ENCODE measurements at places on chromosomes 11 and 22.

DNA sequence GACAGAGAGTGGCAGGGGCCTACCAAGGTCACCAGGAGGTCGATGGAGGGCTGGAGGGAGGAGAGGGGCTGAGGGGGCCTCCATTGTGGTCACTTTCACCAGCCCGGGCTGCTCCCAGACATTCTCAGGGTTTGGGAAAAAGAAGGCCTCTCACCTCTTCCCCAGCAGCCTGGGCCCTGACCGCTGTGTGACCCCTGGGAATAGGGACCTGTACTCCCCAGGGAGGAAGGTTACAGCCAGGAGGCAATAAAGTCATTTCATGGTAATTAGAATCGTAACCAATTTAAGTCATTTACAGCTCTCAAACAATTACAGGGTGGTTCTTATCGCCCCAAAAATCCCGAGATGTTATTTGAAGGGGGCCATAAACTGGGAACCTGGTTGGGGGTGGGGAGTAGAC, 37.8 kb downstream of the ISX start:
- DNase-seq = no peak

DNA sequence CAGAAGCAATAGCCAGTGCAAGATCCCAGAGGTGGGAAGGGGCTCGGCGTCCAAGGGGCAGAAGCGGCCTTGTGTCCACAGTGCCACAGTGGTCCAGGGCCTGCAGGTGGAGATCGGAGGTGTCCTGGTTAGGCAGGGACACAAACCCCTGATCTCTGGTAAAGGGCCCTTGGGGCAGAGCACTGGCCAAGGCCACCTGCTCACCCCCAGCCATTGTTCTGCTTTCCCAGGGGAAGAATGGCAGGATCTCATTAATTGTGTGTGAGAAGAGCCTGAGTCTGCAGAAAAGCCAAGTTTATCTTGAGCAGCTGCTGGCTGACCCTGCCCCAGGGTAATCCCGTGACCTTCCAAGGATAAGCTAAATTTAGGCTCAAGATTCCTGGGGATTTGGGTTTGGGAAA, 3.1 kb upstream of the CLDN5 start:
- DNase-seq = no peak

- no peak for DNase-seq
Observed at GRCh38 chr11:17590463-17590862, 43.4 kb downstream of the OTOG start.

DNA sequence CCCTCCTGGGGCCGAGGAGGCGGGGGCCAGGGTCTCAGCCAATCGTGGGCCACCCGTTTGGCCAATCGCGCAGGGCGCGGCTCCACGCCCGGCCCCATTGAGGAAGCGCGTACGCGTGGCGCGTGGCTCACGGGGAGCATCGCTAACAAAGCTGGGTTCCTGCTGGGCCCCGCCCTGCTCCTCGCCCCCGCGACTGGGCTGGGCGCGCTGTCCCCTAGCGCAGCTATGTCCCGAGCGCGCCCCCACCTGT, 614 bp upstream of the ASCL2 start:
- DNase-seq = no peak

GRCh38 chr22:47356511-47357011, 594.1 kb downstream of the TBC1D22A start:
- DNase-seq = no peak

DNA sequence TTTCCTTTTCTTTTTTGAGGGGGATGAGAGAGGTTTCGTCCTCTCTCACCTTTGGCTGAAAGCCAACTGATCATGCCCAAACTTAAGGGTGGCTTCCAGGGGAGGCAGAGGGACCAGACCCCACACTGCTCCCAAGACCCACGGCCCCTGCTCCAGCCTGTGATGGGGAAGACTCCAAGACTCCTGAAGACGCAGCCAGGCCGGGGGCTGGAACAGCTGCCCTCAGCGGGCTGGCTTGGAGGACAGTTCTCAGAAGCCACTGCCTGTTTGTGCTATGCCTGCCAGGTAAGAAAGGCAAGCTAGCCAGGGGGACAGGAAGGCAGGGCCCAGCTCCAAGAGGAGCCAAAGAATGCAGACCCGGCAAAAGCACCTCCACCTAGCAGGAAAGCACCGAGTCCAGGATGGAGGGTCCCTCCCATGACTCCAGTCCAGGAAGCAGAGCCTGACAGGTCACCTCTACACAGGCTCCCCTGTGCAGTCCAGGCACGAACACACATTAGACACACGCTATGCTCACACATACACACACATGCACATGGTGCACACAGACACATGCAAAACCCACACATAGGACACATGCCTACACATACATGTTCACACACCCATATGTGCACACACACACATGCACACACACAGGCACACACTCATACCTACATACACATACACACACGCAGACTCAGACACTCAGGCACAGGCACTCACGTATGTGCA, 31.3 kb downstream of the GNB1L start:
- DNase-seq = no peak

DNA sequence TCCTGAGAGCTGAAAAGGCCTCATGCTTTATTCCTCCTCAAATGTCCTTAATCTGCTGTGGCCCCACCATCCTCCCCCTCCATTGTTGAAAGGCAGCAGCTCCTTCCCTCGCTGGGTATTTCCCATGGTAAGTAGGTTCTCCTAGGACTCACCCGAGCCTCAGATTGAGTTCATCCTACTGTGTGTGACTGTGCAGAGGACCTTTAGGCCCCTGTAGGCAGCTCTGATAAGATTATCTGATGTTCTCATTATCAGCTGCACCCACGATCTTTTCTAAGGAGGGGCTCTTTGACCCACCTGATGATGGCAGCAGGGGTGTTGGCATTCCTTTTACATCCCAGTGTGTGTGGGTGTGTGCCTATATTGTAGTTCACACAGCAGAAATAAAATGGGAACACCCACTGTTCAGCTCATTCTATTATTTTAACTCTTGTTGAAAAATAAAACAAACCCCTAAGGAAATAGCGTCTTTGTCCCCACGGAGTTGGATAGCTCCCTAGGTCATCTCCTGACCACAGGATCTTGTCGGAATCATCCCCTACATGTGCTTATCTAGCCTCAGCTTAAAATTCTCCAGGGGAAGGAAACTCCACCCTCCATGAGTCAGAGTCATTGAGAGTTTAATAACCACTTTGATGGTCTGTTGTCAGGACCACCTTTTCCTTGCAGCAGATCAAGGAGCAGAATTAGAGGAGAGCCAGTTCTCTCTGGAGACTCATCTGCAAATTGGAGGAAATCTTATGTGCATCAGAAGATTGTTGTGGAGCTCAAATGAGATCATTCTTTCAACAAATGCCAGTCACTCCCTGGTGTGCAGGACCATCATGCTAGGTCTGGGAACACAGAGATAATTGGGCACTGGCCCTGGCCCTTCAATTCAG, 19.3 kb downstream of the ENDOD1 start:
- DNase-seq = no peak

GRCh38 chr11:13008625-13009475, at the start of gene RASSF10:
TSS of gene RASSF10 (plus strand) at chr11:13009316. CDS start at chr11:13009577, 261 bp downstream.
- DNase-seq = no peak

DNA sequence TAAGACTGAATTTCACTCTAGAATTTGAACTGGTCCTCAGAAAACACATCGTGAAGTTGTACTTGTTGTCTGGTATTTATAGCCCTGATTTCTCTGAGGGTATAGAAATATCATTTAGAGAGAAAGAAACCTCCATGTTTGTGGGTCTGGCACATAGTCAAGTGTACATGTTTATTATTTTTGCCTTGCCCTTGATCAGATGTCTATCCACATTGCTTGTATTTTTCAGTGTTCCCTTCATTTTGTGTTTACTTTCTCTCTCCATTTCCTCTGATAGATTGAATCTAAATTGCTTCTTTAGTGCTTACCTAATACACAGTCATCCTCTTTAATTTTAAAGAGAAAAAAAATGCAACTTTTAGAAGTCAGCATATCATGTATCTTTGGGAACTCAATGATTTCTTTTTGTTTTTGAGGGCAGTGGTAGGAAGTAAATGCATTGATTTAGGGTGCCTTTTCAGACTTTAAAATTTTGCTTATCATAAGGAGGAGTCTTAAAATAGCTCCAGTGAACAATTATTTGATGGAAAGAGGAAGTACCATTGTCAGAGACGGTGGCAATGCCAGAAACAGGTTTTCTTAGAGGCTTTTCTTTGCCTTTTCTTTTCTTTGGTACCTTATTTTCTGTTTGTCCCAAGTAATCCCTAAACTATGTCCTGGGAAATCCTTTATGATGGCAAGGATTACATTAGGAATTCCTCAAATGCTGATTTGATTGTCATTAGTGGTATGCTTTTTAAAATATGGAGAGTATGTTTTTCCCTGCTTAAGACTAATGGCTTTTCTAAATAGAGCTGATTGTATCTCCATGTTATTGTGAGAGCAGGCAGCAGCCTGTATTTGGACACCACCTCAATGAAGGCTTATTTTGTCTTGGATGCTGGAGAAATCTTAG, 29.8 kb upstream of the TECTA start:
- no peak for DNase-seq

- no peak for DNase-seq
Observed at GRCh38 chr22:31818481-31819392, 64.9 kb downstream of the DEPDC5 start.

DNA sequence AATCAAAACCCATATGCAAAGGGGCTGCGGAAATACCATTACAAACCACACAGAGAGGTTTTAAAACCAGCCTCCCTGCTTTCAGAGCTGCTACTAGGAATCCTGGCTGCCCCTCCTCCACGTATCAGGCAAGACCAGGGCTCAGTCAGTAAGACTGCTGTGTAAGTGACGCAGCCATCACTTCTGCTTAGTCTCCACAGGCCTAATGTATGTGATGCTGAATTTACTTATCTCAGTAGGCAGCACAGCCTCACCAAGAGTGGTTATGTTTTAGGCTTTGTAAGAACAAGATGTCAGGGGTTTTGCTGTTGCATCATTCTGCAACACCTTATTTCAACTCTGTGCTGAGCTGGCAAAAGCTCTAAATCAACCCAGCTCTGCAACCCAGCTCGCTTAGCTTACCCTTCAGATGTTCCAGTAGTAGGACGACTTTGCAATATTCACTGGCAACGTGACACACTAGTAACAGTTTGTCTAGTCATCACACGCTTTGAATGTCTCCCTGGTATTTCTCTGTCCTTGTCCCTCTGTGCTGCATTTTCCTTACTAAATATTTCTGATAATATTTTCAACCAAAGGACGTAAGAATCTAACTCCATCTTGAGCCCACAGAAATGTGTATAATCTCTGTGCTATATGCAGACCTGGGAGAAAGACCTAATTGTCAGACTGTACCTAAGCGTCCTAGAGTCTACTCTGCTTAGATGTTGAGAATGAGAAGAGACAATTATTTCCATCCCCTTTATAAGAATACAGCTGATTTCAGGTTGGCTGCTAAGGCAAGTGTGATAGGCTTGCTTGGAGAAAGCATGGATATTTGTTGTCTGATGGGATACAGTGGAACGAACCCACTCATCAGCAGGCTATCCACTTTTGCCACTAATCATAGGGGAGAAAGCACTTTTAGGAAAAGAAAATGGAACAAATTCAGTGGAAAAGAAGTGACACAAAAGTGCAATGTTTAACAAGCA, 72.2 kb downstream of the LARGE2 start:
- no peak for DNase-seq

All from stimulated activated effector memory CD8-positive, alpha-beta T cell treated with anti-CD3 and anti-CD28 coated beads, Interleukin-12 subunit alpha, Interleukin-12 subunit beta, amount 100 ng/mL, for 72 hours (primary cell).